ENCODE measurements at places on chromosomes 16 and 17.

GRCh38 chr16:66481081-66481942 lies 54.2 kb downstream of the BEAN1 start:
- DNase-seq, result no peak

DNA sequence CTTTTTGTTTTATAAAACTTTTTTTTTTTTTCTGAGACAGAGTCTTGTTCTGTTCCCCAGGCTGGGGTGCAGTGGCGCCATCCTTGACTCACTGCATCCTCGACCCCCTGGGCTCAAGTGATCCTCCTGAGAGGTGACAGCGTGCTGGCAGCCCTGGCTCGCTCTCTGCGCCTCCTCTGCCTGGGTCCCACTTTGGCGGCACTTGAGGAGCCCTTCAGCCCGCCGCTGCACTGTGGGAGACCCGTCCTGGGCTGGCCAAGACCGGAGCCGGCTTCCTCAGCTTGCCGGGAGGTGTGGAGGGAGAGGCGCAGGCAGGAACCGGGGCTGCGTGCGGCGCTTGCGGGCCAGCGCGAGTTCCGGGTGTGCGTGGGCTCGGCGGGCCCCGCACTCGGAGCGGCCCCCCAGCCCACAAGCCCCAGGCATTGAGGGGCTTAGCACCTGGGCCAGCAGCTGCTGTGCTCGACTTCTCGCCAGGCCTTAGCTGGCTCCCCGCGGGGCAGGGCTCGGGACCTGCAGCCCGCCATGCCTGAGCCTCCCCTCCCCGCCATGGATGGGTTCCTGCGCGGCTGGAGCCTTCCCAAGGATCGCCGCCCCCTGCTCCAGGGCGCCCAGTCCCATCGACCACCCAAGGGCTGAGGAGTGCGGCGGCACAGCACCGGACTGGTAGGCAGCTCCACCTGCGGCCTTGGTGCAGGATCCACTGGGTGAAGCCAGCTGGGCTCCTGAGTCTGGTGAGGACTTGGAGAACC lies 49.6 kb upstream of the HELZ start:
- DNase-seq, result no peak

DNA sequence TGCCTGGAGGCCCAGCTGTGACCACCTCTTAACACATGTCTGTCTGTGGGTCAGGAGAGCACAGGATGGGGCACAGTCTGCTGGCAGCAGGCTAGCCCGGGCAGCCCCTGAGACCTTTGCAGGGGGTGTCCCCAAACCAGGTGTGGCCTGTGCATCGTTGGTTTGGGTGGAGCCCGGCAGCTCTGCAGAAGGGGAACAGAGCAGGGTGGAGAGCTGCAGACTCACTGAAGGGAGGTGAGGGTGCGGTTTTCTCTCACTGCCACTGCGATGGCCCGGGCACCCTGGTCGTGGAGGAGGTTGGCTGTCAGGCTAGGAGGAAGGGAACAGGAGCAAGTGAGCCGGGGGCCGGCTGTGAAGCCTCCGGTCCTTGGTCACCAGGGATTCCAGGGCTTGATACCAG lies 28.8 kb downstream of the NLRC3 start:
- no peak for DNase-seq

DNA sequence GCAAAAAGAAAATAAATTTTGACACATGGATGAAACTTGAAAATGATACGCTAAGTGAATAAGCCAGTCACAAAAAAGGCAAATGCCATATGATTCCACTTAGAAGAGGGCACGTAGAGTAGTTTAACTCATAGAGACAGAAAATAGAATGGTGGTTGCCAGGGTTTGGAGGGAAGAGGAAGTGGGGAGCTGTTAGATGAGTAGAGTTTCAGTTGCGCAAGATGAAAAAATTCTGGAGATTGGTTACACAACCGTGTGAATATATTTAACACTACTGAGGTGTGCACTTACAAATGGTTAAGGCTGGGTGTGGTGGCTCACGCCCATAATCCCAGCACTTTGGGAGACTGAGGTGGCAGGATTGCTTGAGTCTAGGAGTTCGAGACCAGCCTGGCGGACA lies 93.4 kb upstream of the TMEM132E start:
- DNase-seq, result no peak

- no peak for DNase-seq
These were observed 30.7 kb downstream of the TMC7 start for GRCh38 chr16:19014461-19014860.

DNA sequence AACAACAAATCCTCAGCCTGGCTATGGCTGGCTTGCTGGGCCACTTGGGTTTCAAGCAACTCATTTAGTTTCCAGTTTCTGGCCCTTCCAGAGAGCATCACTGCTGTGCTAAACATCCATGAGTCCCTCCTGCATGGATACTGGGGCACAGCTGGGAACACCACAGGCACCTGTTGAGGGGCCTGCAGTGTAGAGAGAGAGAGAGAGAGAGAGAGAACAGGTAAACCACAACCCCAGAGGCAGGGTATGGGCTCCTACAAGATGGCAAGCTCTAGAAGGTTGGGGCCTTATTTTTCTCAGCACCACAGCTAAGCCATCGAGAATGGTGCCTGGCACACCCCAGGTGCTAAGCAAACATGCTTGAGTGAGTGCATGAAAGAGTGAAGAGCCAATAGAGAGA lies 120.3 kb downstream of the RBFOX3 start:
- no peak for DNase-seq

DNA sequence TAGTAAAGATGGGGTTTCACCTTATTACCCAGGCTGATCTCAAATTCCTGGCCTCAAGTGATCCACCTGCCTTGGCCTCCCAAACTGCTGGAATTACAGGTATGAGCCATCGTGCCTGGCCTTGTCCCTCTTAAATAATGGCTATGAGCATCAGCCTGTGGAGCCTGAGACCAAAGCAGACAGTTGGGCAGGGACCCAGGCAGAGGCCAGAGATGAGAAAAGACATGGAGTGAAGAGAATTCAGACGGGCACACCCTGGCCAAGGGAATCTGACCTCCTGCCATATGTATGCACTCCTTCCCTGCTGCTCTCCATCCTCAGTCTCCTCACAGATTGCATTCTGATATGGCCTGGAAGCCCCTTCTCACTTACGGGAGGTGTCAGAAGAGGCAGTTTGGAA lies 98.4 kb upstream of the DNAH9 start:
- no peak for DNase-seq

- DNase-seq, result no peak
These were observed 7.6 kb upstream of the RPL13 start for GRCh38 chr16:89552913-89553312.
